ENCODE measurements at places on chromosomes 16 and 17.

GRCh38 chr16:24493821-24494220 lies 45.5 kb upstream of the RBBP6 start:
- DNase-seq, result no peak

DNA sequence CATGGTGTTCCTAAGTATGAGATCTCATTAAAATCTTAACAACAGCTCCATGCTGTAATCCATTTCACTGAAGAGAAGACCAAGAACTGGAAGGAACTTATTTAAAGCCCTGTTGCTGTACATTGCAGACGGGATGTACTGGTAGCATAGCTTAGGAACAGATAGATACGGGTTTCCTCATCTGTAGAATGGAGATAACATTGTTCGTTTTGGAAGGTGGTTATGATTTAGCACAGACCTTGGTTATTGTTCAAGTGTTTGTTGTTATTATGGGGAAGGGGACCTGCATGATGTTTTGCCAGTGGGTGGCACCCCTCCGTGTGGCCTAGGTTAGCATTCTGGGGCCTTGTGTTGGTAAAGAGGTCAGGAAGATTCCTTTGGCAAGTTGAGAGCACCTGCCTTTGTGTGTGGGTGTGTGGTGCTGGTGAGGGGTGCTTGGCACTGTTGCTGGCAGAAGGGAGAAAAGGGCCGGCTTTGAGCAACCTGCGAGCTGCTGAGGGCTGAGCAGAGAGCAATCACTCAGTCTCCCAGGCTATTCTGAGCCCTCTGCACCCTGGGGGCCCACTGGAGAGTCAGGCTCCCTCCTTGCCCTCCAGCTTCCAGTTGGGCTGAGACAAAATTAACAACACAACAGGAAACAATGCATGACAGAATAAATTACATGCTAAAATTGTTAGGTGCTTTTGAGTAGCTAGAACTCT lies 2.3 kb downstream of the TAOK2 start:
- no peak for DNase-seq

DNA sequence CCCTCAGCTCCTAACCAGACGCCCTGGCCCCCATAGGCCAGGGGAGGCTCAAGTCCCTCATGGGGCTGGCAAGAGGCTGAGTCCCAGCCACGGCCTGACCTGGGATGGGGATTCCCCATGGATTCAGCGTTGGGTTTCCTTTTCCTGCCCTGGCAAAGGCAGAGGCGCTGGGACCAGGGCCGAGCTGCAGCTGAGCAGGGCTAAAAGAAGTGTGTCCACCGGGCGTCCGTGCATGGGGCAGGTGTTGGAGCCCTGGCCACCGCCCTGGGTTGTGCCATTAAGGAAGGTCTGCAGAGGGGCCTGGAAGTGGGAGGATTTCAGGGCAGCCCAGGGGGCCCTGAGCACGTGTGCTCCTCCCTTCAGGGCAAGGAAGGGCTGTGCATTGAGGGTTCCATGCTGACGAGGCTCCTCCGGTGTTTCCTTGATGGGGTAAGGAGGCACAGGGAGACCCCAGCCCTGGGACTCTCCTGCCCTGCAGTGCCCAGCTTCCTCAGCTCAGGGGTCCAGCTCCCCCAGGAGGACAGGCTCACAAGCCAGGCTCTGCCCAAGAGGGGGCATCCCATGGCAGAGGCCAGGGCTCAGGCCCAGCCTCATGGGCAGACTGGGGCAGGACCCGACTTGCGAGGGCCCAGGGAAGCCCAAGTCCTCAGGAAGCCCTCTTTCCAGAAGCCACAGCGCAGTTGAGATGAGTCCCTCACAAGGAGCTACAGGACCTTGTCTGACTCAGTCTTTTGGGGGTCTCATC lies 10.1 kb downstream of the TBC1D26 start:
- no peak for DNase-seq

GRCh38 chr17:75639771-75640555 lies 6.7 kb downstream of the SMIM5 start:
- no peak for DNase-seq

- DNase-seq, result peak; percentile 93
These were observed 199.1 kb downstream of the KATNIP start for GRCh38 chr16:27748868-27749546.

- DNase-seq, result peak; percentile 84
These were observed 3.1 kb downstream of the TEX2 start for GRCh38 chr17:64259922-64260321.

Measured in EH (cell line).